ENCODE measurements at places on chromosomes 12 and 14.
A peak's percentile ranks its signal among the peaks of the same experiment; 100 is the strongest.

DNA sequence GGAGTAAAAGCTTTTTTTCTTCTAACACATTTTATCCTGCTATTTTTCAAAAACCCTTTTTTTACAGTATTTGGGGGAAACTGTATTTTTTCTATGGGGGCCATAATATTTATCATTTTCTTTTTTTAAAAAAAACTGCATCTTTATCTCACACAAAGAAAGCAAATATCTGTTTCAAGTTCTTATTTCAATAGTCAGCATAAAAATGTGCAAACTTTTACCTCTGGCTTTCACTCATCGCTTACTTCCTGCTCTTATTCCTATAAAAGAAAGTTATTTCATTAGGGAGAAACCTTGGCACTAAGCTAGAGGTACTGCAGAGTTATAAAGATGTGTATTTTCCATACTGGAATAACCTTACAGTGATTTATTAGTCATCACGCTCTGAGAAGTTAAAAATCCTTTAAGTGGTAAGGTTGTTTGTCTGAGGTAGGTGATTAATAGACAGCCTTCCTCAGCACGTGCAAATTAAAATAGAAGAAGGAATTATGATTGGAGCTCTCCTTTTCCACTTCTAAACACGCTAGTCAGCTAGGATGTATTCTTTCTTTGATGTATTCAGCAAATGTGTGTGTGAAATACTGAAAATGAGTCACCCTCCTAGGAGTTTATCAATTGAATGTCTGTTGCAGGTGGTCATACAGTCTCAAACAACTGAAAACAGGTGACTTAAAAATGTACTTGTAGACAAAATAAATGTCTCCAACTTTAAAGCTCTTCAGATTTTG lies 461.0 kb downstream of the GXYLT1 start:
- DNase-seq, result no peak

- DNase-seq, result no peak
These were observed 11.9 kb upstream of the UBE2N start for GRCh38 chr12:93453633-93454032.

- no peak for DNase-seq
These were observed 169.6 kb downstream of the ZFP36L1 start for GRCh38 chr14:68623307-68623706.

GRCh38 chr12:25283006-25283405 lies 32.3 kb upstream of the KRAS start:
- DNase-seq, result no peak

DNA sequence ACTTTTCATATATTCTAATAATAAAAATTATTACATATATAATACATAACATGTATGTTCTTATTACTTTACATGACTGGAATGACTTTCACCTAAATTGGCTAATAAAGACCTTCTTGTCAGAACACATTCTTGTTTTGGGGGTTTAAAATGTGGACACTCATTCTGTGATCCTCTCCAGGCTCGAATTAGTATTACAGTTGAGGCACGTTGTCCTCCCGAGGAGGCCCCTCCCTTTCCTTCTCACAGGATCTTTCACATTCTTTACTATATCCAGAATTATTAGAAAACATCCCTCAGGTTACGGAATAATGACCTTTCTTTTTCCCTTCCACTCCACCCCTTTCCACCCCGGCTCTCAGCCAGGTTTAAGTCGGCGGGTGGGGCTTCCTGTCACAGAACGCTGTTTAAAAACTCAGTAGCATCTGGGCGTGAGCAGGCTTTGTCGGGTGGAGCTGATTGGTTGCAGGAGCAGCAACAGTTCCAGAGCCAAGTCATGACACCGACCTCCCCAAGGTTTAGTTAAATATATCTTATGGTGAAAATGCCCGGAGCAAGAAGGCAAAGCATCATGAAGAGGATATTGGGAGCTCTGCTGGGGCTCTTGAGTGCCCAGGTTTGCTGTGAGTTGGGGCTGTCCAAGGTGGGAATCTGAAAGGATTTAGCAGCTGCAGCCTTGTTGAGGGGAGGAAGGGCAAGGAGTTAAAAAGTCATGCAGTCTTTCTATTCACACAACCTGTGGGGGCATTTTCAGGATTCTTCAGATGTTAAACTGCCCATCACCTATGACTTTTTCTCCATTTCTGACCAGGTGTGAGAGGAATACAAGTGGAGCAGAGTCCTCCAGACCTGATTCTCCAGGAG lies 396.7 kb upstream of the OR4E1 start:
- peak; percentile 49 for DNase-seq

GRCh38 chr12:66746489-66747201 lies 67.8 kb upstream of the GRIP1 start:
- no peak for DNase-seq

GRCh38 chr14:88137327-88137726 lies 132.4 kb downstream of the GPR65 start:
- DNase-seq, result no peak

DNA sequence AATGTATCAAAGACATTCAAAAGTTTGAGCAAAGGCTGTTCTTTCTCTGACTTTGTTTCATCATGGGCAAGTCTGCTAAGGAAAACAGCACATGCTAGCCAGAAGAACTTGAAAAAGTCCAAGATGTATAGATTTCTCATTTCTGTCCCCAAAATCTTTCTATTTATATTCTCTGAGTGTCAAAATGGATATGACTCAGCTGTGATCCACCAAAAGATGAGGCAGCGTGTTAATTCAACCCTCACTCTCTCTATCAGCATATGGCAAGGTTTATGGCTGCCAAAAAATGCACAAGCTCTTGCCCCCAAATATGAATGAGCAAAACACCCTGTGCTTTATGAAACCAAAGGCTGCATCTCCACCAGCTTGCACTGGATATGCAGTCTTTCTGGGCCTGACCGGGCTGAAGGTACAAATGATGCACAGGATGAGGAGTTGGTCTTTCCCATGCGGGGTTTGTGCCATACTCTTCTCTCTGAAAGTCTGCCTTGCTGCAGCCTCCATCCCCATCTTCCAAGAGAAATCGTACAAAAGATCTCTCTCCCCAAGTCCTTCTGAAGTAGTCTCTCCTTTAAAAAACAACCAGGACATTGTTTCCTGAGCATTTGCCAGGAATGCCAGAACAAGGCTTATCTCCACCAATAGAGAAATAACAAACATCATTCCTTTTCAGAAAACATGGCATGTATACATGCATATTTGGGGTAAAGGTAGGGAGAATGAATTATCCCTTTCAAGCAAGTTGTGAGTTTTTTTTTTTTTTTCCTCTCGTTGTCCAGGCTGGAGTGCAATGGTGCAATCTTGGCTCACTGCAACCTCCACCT lies 203.4 kb downstream of the TMX1 start:
- DNase-seq, result no peak

- no peak for DNase-seq
These were observed 149.2 kb upstream of the BTG1 start for GRCh38 chr12:92294676-92295440.

- no peak for DNase-seq
These were observed 30.9 kb upstream of the PLEKHG6 start for GRCh38 chr12:6279631-6280030.

DNA sequence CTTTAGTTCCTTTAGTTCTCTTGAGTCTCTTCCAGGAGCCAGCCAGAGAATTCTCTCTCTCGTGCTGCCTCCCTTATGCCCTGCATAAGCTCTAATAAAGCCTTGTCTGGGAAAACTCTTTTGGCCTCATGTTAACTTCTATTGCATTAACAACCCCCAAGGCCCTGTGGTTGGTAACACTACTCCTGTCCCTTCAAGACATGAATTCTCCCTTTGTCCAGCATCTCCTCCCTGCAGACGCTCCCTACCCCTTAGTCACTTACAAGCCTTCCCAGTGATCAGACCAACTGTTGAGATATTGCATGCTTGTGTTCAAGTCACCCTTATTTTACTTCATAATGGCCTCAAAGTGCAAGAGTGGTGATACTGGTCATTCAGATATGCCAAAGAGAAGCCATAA lies 12.1 kb downstream of the LTBR start:
- no peak for DNase-seq

GRCh38 chr12:130765186-130765659 lies 49.1 kb upstream of the RIMBP2 start:
- DNase-seq, result no peak

GRCh38 chr14:67500981-67501380 lies 12.5 kb upstream of the TMEM229B start:
- DNase-seq, result no peak

GRCh38 chr14:84826294-84826693 lies 703.6 kb upstream of the FLRT2 start:
- no peak for DNase-seq

GRCh38 chr14:88533064-88533602 lies 21.7 kb downstream of the PTPN21 start:
- no peak for DNase-seq

GRCh38 chr12:108237272-108237671 lies 101.8 kb downstream of the CMKLR1 start:
- no peak for DNase-seq

- peak; percentile 30 for DNase-seq
These were observed 1.1 kb upstream of the MBD6 start for GRCh38 chr12:57521525-57522010.

GRCh38 chr12:23686095-23686494 lies 263.4 kb downstream of the SOX5 start:
- DNase-seq, result no peak

GRCh38 chr12:67645601-67646000 lies 2.9 kb upstream of the DYRK2 start:
- no peak for DNase-seq

DNA sequence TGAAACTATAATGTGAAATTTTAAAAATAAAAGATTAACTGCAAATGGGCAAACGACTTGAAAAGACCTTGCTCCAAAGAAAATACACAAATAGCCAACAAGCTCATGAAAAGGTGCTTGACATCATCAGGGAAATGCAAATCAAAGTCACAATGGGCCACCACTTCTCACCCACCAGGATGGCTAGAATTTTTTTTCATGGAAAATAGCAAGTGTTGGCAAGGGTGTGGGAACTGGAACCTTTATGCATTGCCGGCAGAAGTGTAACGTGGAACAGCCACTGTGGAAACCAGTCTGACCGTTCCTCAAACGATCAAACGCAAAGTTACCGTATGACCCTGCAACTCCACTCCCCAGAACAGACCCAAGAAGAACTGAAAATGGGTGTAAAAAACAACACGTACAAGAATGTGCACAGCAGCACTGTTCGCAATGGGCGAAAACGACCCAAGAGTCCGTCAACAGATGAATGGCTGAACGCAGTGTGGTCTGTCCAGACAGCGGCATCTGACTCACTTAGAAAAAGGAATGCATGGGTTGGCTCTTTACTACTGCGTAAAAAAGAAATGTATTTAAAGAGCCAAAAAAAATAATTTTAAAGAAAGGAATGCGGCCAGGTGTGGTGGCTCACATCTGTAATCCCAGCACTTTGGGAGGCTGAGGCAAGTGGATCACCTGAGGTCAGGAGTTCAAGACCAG lies 40.2 kb downstream of the SCARB1 start:
- no peak for DNase-seq

GRCh38 chr12:5689773-5690172 lies 255.3 kb downstream of the ANO2 start:
- DNase-seq, result no peak

DNA sequence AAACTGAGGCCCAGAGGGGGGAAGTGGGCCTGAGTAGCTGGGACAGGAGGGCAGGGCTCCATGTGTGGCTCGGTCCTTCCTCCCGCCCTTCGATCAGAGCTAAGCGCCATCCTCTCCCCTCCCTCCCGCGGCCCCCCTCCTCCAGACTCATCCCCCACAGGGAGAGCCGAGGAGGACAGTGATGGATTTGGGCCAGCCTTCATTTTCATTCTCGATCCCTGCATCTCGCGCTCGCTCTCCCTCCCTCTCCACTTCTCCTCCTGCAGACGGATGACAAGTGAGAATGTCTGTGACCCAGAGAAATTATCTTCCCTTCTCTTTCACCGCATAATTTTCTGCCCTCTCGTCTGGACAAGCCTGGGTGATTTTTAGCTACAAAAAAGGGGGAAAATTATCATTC lies 183.3 kb downstream of the RBM19 start:
- DNase-seq, result no peak

DNA sequence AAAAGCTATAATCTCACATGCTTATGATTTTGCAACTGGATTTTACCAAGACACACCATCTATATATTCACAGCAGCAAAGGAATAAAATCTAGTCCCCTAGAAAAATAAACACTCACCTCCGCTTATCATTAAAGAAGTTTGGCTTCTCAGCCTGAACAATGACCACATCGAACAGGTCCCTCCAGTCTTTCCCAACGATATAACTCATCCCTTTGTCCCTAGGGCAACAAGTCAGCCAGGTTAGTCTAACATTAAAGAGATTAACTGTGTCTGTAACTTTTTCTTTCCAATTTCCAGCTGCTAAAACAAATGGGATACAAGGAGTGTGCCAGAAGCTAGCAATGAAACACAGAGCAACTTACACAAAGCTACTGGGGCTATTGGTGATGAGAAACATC lies 48.0 kb downstream of the NT5DC3 start:
- DNase-seq, result no peak

- DNase-seq, result no peak
These were observed 191.4 kb downstream of the FOXA1 start for GRCh38 chr14:37403626-37404025.

DNA sequence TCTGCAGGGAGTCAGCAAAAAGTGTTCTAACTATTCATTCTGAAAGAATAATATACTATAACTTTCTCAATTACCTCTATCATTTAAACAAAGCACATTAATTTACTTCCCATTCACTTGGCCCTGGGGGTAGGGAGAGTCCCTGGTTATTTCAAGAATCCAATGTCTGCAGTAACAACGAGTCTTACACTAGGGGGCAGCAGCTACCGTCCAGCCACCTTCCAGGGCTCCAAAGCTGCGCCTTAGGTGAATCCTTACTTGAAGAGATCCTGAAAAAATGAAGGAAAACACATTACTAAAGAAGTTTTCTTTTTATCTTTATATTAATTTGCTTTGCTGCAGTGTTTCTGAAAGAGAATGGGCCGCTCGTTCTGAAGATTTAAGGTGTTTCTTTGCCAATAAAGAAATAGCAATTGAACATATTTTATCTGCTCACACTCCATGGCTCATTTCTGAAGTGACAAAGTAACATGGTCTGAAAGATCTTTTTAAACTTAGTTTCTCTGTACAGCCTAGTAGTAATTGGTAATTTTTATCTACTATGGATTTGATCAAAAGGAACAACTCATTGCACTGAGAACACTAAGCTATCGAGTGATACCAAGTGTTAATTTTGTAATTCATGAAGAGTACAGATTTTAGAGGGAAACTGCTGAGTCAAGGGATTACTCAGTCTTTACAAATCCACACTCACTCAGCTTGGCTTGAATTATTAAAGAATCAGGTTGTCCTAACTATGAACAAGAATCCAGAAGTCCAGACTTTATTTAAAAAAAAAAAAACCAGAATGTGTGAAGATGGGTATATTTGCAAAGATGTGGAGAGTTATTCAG lies 27.6 kb downstream of the BHLHE41 start:
- peak; percentile 64 for DNase-seq

GRCh38 chr14:102323102-102323501 lies 3.6 kb downstream of the ZNF839 start:
- DNase-seq, result peak; percentile 28
